Activated CD4-positive, alpha-beta T cell treated with anti-CD3 and anti-CD28 coated beads, Interleukin-2, amount 50 U/mL, for 48 hours (primary cell): ENCODE measurements at places on chromosomes 3 and 15.

DNA sequence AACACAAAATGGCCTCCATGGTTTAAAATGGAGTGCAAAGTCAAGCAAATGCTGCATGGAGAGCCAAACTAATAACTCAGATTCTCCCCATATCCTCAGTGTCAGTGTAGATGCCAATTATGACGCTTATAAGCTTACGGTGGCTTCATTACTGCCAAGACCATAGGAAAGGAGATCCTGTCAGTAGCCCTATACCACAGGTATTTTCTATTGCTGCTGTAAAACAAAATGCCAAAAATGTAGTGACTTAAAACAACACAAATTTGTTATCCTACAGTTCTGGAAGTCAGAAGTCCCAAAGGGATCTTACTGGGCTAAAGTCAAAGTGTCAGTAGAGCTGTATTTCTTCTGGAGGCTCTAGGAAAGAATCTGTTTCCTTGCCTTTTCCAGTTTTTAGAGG is 149.8 kb upstream of the GBE1 start:
- DNase-seq, result no peak

DNA sequence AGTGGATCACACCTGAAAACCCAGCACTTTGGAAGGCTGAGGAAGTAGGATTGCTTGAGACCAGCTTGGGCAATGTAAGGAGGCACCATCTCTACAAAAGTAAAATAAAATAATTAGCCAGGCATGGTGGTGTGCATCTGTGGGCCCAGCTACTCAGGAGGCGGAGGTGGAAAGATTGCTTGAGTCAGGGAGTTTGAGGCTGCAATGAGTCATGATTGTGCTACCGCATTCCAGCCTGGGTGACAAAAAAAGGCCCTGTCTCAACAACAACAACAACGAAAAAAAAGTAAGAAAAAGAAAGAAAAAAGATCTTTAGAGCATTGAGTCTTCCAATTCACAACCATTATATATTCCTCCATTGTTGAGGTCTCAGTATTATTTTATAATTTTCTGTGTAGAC is 192.4 kb upstream of the DPH6 start:
- DNase-seq, result no peak

GRCh38 chr3:67647390-67647878 is 7.0 kb downstream of the SUCLG2 start:
- DNase-seq, result no peak

DNA sequence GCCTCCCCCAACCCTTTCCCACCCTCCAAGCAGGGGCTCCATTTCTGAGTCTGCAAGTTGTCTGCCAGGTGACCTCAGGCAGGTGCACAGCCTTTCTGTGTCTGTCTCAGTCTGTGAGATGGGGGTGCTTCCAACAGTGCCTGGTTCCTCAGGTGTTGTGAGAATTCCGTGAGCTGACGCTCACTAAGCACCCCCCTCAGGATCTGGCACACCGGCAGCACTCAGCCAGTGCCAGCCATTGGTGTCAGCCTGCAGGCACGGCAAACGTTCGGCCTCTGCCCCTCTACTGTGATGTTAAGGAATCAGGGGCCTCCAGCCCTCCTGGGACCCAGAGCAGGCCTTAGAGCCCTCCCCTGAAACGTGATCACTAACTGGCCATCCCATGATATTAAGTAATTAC is 2.4 kb downstream of the KLF15 start:
- DNase-seq, result no peak
